ENCODE measurements at places on chromosomes 4 and X.

- no peak for DNase-seq
These were observed 102.1 kb downstream of the ITIH6 start for GRCh38 chrX:54695816-54696487.

DNA sequence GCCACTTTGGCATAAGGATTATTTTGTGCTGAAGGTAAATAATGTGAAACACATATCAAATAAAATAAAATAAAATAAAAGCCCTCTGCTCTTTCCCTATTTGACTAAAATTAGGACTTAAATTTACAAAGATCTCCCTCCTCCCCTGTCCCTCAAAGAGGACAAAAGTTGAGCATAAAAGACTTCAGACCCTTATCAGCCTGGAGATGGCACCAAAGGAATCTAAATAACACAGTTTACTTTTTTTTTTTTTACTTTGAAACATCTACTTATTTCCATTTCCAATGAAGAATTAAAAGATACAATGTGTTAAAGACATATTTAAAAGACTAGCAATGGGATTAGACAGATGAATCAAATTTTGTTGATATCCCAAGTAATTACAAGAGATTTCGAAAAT lies 89.7 kb downstream of the EPHA5 start:
- no peak for DNase-seq

DNA sequence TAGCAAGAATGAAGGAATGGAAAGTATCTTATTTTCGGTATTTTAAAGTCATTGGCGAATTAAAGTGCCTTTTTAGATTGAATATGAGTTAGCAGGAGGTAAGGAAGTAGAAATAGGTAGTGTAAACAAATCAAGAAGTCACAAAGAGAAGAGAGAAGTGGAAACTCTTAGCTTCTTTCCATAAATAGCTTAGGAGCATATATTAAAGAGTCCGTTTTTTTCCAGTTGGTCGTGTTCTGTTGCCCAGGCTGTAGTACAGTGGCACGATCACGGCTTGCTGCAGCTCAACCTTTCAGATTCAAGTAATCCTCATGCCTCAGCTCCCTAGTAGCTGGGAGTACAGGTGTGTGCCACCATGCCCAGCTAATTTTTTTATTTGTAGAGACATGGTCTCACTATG lies 56.4 kb downstream of the UBE2K start:
- DNase-seq: no peak

DNA sequence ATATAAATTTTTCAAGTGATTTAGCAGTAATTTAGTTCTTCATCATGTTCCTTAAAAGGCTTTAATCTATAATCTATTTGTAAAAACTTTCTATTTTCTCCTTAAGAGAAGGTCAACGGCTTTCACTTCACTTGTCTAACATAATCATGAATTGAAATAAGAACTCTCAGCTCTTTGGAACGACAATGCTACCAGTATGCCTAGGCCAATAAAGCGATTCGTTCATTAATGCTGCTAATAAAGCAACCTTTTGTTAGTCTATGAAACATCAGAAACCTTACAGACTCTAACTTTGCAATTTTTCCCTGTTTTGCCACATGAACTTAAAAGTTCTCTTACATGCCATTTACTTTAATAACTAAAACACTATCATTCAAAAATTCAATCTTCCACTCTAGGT lies 47.6 kb downstream of the FBXW7 start:
- no peak for DNase-seq

GRCh38 chr4:143667461-143667860 lies 33.0 kb downstream of the FREM3 start:
- DNase-seq: peak; percentile 27

GRCh38 chr4:57103051-57103450 lies 7.1 kb downstream of the IGFBP7 start:
- no peak for DNase-seq

- DNase-seq: no peak
These were observed 28.3 kb upstream of the UXT start for GRCh38 chrX:47687263-47687662.

- peak; percentile 12 for DNase-seq
These were observed 177.9 kb downstream of the AFAP1 start for GRCh38 chr4:7761720-7762119.

DNA sequence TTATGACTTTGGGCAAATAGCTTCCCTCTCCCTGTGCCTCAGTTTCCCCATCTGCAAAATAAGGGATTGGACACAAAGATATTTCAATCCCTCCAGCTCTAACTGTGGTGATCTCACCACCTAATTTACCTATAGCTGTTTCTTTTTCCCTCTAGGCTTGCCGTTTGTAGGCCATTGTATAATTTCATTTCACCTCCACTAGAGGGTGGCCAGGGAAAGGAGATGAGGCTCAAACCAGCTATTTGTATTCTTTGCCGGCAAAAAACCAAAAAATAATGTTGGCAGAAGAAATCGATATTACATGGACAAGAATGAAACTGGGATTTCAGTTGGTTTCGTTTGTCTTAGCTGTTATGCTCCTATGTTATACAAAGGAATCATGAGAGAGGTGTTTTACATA lies 36.1 kb upstream of the DOCK11 start:
- peak; percentile 29 for DNase-seq

- no peak for DNase-seq
These were observed 3.2 kb downstream of the FRMPD4 start for GRCh38 chrX:12141511-12141910.

- DNase-seq: peak; percentile 96
These were observed 83.3 kb downstream of the DDIT4L start for GRCh38 chr4:100106982-100107381.

DNA sequence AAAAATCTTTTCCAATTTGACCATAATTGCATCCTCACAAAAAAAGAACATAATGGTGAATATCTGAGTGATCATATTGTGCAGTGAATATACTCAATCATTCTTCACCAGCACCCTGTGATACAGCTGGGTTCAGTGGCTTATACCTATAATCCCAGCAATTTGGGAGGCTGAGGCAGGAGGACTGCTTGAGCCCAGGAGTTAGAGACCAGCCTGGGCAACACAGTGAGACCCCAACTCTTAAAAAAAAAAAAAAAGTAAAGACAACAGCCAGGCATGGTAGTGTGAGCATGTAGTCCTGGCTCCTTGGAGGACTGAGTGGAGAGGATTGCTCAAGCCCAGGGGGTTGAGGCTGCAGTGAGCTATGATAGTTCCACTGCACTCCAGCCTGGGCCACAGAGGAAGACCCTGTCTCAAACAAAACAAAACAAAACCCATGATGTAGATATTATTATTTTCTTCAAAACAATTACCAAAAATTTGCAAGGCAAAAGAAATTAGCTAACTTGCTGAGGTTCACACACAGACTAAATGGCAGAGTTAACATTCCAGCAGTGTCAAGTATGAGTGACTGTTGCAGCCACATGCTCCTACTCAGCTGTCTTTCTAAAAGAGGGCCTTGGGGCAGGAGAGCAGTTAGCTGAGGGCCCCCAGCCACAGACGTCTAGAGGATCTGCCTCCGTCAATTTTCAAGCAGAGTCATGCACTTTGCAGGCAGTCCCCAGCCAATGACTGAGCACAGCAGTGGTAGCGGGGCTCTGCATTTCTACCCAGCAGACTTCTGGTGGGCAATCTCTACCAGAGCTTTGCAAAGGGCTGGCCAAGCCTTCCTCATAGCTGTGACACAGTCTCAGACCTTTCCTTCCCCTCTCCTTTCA lies 33.4 kb downstream of the ADGRA3 start:
- DNase-seq: no peak

- DNase-seq: no peak
These were observed 105.6 kb upstream of the CPEB2 start for GRCh38 chr4:14896656-14897175.

- DNase-seq: no peak
These were observed 89.1 kb downstream of the DCAF8L2 start for GRCh38 chrX:27679281-27679680.

GRCh38 chrX:132900633-132901293 lies 57.7 kb downstream of the HS6ST2 start:
- peak; percentile 34 for DNase-seq

DNA sequence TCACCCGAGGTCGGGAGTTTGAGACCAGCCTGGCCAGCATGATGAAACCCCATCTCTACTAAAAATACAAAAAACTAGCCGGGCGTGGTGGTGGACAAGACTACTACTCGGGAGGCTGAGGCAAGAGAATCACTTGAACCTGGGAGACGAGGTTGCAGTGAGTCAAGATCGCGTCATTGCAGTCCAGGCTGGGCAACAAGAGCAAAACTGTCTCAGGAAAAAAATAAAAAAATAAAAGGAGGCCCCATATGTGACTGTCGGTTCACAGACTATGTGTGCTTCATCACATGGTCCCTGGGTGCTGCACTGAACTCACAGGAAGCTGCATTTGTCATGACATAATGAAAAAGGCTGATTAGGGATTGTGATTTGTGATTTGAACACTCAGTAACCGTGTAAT lies 6.4 kb downstream of the TRIML1 start:
- no peak for DNase-seq

DNA sequence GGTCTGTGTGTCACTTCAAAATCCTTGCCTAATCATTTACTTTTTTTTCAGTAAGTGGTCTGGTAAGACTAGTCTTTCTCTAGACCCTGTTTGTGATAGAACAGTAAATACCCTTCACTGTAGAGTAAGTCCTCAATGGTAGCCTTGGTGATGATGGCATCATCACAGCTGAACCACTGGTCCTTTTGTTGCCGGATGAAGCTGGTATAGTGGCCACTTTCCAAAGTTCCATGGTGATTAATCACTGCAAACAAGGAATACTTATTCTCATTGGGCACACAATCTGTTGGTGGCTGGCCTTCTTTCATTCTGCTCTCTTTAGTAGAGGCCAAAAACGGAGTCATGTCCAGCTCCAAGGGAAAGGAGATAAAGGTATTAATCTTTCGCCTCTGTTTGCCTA lies 2.9 kb downstream of the USP51 start:
- peak; percentile 61 for DNase-seq

GRCh38 chr4:128775916-128776315 lies 33.6 kb upstream of the JADE1 start:
- DNase-seq: no peak

DNA sequence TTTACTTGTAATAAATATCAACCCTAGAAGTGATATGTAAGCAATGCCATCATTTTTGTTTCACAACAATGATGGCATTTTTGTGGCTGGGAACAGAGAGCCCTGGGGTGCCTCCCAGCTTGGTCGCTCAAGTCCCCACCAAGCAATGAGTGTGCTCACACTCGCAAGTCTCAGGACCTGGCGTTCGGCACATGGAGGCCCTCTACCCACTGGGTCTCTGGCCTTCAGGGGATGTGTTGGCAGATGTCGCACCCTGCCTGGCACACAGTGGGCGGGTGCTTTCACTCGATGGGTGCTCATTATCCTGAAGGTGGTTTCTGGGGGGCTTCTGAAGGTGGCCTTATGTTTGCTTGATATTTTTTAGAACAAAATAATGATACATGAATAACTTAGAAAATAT lies 74.7 kb upstream of the STS start:
- DNase-seq: no peak

DNA sequence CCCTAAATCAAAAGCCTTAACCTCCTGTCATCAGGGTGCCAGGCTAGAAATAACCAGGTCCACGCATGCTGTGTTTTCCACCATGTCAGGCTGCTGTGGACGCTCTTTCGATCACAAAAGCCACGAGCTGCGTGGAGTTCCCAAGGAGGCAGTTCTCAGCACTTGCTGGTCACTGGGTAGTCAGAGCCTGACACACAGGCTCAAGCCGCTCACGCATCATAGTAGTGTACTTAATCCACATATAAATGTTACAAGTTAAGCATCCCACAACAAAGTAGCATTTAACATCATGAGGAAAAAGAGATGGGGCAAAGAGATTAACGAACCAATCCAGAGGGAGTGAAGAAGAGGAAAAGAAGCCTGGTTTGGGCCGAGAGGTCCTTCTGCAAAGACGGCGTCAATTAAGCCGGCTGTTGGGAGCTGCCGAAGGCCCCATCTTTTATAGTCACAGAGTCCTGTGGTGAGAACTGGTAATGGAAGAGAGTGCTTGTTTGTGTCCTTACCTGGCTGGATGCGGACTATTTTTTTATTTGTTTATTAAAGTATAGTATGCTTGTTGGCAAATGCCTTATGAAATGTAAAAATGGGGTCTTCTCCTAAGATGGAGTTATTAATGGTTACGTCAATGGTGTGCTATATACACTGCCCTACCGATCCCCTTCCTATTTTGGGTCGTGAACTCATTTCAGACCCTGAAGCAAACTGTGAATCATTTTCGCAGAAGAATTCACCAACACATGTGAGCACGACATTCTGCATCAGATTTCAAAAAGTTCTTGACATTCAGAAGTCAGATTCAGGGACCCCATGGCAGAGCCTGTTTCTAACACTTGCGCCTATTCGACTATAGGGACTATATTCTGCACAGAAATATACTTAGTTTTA lies 675 bp downstream of the PRIMPOL start:
- peak; percentile 51 for DNase-seq

- no peak for DNase-seq
These were observed 36.8 kb upstream of the REST start for GRCh38 chr4:56870946-56871345.

DNA sequence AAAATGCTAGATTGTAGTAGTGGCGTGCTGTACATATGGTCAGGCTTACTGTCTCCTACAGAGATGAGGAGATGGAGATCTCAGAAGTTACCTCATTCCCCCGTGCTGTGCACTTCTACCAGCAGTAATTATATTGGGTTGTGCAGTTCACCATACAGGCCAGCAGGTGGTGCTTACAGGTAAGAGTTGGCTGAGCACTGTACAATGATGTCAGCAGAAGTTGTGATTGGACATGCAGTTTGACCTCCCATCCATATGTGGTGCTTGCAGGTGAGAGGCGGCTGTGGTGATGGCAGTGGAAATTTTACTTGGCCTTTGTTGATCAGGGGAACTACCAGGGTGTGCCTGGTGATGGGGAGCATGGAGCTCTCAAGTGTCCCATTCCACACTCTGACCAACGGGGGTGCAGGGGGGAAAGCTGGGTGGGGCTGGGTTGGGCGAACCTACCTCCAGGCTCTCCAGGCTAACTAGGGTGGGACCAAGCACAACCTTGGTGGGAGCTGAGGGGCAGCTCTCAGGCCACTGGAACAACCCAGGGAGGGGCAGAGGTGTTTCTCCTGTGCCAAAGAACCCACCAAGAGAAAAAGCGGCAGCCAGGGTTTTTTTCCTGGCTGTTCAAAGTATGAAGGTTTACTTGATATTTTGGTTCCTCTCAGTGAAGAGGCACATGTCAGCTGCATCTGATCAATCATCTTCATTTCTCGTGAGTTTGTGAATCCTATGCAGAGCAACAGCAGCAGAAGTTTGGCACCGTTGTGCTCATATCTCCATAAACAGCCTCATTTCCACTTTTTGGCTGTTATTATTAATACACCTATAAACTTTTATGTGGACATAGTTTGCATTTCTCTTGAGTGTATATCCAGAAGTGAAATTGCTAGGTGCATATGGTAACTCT lies 73.8 kb upstream of the FREM3 start:
- peak; percentile 55 for DNase-seq

- no peak for DNase-seq
These were observed 23.9 kb downstream of the MOB1B start for GRCh38 chr4:70925899-70926635.
